Heart right ventricle (tissue), 16 donors: ENCODE measurements at places on chromosomes 13 and 19.

DNA sequence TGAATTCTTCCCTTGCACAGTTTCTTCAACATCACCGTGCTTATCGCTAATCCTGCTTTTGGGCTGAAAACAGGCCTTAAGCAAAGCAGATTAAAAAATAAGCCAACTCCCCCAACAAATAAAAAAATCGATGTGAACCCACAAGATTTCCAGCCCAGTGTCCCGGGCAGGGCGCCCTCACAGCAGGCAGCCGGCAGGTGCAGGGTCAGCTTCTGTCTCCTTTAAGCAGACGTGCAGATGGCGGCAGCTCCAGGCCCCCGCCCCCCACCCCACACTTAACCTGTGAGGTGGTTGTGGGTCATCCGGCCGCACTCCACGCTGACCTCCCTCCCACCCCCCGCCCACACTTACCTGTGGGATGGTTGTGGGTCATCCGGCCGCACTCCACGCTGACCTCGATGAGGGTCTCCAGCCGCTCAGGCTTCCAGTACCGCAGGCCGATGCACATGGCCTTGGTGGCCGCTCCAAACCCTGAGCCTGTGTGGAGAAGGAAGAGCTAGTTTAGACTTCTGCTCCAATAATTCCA lies 19.8 kb downstream of the ADPRHL1 start:
- H3K4me3 ChIP-seq: no peak overlapping the region
- peaks cover 7% of the 10 kb centered on the region for H3K4me1 ChIP-seq
- no peak for DNase-seq
- H3K27me3 ChIP-seq: no peaks in the 10 kb centered on the region

DNA sequence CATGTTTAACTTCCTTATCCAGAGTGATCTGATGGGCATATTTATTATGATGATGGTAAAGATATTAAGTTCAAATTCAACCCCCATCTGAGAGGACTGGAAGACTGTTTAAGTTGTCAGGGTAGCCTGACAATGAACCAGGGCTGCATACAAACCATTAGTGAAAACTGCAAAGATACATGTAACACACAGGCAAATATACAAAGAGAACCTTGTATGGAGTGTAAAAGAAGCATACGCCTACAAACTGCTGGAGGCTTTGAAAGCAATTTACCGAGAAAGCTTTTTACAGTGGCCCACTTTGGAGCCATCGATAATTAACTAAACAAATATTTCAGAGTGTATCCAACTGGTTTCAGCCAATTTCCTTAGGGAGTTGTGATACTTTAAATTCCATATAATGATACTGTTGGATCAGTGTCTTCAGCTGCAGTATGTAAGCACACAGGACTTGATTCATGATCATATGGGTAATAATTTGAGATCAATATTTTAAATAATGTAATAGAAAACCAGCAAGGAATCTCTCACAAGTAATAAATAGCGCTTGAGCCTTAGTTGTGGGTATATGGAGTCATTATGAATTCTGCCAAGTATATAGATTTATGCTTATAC lies 231.5 kb upstream of the SPRY2 start:
- no peaks in the 10 kb centered on the region for H3K36me3 ChIP-seq

- no peak for DNase-seq
- H3K4me1 ChIP-seq: no peaks in the 10 kb centered on the region
- no peaks in the 10 kb centered on the region for H3K27me3 ChIP-seq
- no peak overlapping the region for H3K27ac ChIP-seq
- H3K36me3 ChIP-seq: no peaks in the 10 kb centered on the region
- H3K4me3 ChIP-seq: no peak overlapping the region
These were observed 46.8 kb downstream of the CD320 start for GRCh38 chr19:8261347-8261746.

GRCh38 chr19:41354343-41354953 lies 726 bp upstream of the TGFB1 start:
- H3K4me3 ChIP-seq: peak overlapping the region; percentile 78
- peaks cover 9% of the 10 kb centered on the region for H3K4me1 ChIP-seq
- H3K27me3 ChIP-seq: no peaks in the 10 kb centered on the region
- H3K27ac ChIP-seq: peak overlapping the region; percentile 95
- H3K36me3 ChIP-seq: no peaks in the 10 kb centered on the region
- DNase-seq: peak; percentile 21

- no peak overlapping the region for H3K27ac ChIP-seq
- no peaks in the 10 kb centered on the region for H3K36me3 ChIP-seq
- DNase-seq: no peak
- no peaks in the 10 kb centered on the region for H3K4me1 ChIP-seq
- no peak overlapping the region for H3K4me3 ChIP-seq
- H3K27me3 ChIP-seq: no peaks in the 10 kb centered on the region
These were observed 31.4 kb upstream of the TPTE2 start for GRCh38 chr13:19592657-19593180.

GRCh38 chr19:47499371-47499770 lies 15.4 kb upstream of the KPTN start:
- no peak for DNase-seq
- peaks cover 69% of the 10 kb centered on the region for H3K36me3 ChIP-seq

GRCh38 chr13:26529441-26529840 lies 28.0 kb upstream of the WASF3 start:
- peak; percentile 31 for DNase-seq
- no peak overlapping the region for H3K4me3 ChIP-seq
- no peaks in the 10 kb centered on the region for H3K4me1 ChIP-seq

DNA sequence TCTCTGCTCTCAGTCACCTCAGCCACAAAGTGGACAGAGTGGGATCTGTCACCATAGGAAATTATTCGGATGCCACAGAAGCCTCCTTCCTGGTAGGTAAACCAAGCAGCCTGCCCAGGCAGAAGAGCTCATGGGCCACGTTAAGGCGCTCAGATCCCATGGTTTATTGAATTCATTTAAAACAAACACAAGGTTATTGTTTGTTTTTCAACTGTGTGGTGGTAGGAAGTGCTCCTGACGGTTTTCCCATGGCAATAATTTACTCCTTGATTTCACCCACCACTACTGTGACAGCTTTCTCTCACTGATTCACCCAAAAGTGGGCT lies 14.4 kb downstream of the BCAM start:
- no peaks in the 10 kb centered on the region for H3K36me3 ChIP-seq
- no peaks in the 10 kb centered on the region for H3K4me1 ChIP-seq
- H3K27me3 ChIP-seq: no peaks in the 10 kb centered on the region
- H3K4me3 ChIP-seq: no peak overlapping the region
- no peak for DNase-seq

- H3K4me1 ChIP-seq: peaks cover 57% of the 10 kb centered on the region
- H3K27ac ChIP-seq: peak overlapping the region; percentile 85
- H3K27me3 ChIP-seq: no peaks in the 10 kb centered on the region
- DNase-seq: no peak
- H3K36me3 ChIP-seq: no peaks in the 10 kb centered on the region
These were observed 39.3 kb upstream of the ISYNA1 start for GRCh38 chr19:18477042-18477779.

DNA sequence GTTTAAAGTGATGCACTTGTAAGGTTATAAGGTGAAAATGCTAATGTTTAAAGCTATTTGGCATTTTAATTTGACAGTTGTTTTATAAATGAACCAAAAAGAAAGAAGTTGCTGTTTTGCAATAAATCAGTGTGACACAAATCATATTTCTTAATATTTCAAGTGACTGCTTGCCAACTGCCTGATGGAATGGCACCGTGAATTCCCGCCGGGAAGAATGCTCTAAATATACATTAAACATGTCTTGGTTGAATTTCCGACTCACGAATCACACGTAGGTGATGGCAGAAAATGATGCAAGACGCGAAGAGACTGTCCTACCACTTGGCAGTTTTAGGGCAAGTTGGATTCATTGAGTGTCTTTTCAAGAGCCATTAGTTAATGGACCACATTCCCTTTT lies 3.1 kb upstream of the GJB2 start:
- no peak overlapping the region for H3K27ac ChIP-seq
- H3K4me3 ChIP-seq: no peak overlapping the region
- H3K36me3 ChIP-seq: no peaks in the 10 kb centered on the region

GRCh38 chr13:48580185-48580803 lies 47.4 kb upstream of the RCBTB2 start:
- no peaks in the 10 kb centered on the region for H3K4me1 ChIP-seq
- H3K27me3 ChIP-seq: no peaks in the 10 kb centered on the region
- DNase-seq: peak; percentile 87
- H3K27ac ChIP-seq: no peak overlapping the region
- no peak overlapping the region for H3K4me3 ChIP-seq

DNA sequence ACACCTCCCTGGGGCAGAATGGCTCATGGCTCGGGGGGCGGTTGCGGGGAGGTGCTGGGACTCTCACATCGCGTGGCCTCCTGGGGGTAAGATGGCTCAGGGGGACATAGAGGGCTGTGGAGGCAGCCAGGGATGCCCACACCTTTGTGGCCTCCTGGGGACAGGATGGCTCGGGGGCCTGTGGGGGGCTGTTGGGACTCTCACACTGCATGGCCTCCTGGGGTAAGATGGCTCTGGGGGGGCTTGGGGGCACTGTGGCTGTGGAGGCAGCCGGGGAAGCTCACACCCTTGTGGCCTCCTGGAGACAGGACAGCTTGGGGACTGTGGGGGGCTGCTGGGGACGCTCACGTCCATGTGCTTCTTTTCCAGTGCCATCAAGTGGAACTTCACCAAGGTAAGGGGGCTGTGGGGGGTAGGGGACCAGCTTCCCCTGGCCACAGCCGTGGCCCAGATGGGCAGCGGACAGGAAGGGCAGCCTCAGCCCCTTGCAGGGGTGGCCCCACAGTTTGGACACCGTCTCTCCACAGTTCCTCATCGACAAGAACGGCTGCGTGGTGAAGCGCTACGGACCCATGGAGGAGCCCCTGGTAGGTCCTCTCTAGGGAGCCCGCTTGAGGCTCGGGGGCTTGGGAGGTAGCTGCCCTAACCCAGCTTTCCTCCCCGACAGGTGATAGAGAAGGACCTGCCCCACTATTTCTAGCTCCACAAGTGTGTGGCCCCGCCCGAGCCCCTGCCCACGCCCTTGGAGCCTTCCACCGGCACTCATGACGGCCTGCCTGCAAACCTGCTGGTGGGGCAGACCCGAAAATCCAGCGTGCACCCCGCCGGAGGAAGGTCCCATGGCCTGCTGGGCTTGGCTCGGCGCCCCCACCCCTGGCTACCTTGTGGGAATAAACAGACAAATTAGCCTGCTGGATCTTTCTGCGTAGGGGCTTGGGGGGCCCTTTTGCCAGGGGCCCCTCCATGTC lies 2.4 kb downstream of the GPX4 start:
- H3K36me3 ChIP-seq: peaks cover 58% of the 10 kb centered on the region
- DNase-seq: no peak
- H3K27me3 ChIP-seq: no peaks in the 10 kb centered on the region
- peaks cover 45% of the 10 kb centered on the region for H3K4me1 ChIP-seq
- no peak overlapping the region for H3K27ac ChIP-seq

DNA sequence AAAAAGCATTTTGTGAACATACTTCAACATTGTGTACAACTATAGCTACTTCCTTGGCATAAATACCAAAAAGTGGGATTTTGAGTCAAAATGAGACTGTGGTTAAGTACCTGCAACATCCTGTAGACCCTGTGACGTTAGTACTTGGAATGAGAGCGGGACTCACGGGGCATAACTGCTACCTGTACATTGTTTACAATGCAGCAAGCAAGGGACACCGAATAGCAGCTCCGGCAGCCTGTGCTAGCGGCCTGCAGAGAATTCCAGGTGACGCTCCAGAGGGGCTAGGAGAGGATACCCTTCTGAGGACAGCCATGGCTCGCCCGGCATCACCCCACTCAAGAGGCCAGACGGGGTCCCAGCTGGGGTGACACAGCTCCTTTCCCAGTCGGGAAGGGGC lies 824 bp upstream of the ZNF331 start:
- no peaks in the 10 kb centered on the region for H3K27me3 ChIP-seq
- DNase-seq: no peak
- peak overlapping the region; percentile 89 for H3K27ac ChIP-seq
- H3K4me3 ChIP-seq: peak overlapping the region; percentile 79

DNA sequence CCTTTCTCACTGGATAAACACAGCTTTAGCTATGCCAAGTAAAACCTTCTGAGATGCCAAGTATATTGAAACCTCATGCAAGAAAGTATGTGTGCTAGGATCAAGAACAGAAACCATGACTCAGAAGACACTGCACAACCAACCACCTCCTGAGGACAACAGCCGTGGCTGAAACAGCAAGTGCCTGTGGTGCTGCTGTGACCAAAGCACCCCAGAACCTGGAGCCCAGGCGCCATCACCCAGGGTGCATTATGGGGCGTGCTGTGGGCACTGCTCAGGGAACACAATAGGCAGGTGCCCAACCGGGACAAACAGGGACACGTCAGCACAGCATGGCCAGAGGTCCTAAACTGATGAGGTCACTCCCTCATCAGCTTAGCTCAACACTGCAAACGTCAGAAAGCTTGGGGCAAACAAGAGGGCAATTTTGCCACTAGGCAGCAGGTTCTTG lies 101.3 kb upstream of the SLC15A1 start:
- no peak overlapping the region for H3K4me3 ChIP-seq
- no peaks in the 10 kb centered on the region for H3K4me1 ChIP-seq
- H3K27me3 ChIP-seq: no peaks in the 10 kb centered on the region
- H3K27ac ChIP-seq: no peak overlapping the region

DNA sequence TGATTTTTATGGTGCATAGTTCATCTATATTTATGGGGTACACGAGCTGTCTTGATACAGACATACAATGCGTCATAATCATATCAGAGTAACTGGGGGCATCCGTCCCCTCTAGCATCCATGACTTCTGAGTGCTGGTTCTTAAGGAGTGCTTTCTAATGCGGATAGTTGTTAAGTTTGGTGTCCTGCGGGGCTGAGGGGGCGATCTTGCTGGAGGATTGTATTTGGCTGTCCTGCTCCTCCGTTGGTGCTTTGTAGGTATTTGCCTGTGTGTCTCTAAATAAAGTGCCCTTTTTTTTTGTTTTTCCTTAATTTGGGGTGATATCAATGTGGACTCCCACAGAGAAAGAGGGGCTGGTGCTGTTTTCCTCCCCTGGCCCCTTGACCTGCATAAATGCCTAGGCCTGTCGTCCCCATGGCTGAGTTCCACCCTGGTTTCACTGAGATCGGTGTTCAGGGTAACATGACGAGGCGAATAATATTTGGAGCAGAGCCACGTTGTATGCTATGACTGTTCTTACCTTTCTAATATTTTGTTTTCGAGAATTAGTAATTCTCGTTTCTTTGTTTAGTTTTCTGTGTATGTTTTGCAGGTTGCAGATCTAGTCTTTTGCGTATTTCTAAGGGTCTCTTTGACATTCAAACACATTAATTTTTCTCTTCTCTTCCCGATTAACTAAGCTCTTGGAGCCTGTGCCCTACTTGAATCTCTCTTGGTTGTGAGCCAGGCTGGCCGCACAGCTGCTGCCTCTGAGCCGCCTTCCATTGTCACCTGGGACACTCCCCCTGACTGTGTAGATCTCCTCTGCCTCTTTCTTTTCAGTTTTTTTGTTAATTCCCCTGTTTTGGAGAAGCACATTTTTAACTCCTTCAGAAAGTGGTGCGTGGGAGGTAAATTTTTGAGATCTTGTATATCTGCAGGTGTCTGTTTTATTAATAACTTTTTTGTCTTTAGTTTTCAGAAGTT lies 100.3 kb downstream of the ARHGEF7 start:
- H3K27ac ChIP-seq: no peak overlapping the region
- no peaks in the 10 kb centered on the region for H3K36me3 ChIP-seq
- no peaks in the 10 kb centered on the region for H3K27me3 ChIP-seq
